Stimulated activated CD4-positive, alpha-beta T cell treated with anti-CD3 and anti-CD28 coated beads, Interleukin-15, amount 100 ng/mL, for 1 hour (primary cell): ENCODE measurements at places on chromosomes 2 and 18.

- DNase-seq = no peak
These were observed 11.5 kb upstream of the PUS10 start for GRCh38 chr2:61029533-61029932.

DNA sequence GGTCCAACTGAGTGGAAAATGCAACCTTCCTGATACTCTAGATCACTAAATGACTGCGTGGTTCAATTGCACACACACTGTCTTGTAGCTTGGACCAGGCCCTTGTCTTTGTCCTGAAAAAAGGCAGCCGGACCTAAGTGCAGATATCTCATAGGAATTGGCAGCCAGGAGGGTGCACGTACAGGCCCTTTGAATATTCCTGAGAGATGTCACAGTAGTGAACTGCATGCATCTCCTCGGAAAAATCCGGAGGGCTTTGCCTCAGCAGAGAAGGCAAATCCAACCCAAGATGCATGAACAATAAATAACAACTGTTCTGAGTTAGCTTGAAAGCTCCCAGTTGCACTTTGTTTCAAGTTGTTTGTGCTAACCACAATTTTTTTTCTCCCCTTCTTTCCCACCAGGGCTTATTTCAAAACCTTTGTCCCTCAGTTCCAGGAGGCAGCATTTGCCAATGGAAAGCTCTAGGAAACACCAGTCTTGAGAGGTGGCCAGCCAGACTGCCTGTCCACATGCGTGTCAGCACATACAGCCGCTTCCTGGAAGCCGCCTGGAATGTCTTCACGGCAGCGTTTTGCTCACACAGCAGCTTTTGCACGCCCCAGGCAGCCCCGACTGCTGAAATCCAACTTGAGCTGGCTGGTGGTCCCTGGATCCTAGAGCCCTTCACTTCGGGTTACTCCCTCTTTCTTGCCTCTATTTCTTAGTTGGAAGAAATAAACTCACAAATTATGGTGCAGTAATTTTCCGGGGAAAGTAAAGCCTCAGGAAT lies 54.4 kb upstream of the FOSL2 start:
- no peak for DNase-seq

DNA sequence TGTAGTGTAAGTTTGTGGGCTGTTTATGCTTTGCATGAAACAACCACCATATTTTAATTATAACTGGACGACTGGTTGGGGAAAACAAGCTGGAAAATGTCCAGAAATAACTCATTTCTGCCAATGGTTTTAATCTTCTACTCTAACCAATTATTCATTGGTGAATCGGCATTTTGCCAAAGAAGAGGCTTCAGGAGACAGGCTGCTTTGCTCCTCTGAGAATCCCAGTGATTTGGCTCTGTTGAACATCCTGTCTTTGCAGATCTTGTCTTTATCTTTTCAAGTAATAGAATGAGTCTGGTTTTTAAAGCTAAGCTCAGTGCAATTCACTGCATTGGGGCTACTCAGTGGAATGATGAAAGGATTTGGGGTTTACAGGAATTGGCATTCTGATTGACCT lies 109.6 kb downstream of the APOB start:
- no peak for DNase-seq

GRCh38 chr2:212414767-212415211 lies 123.8 kb downstream of the ERBB4 start:
- DNase-seq = no peak

DNA sequence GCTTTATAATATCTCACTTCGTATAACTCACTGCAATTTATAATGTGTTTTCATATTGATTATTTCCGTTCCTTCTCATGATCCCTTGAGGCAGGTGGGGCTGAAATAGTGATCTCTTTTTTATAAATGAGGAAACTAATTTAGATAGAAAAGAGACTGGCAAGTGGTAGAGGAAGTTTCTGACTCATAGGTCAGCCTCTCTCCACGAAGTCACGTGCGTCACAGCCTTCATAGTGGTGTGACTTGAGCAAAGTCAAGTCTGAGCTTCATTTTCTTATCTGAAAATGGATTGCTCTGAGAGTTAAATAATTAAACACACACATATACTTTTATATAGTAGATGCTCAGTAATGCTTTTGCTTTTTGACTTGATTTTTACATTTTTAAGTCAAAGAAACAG lies 19.9 kb downstream of the ABCG5 start:
- DNase-seq = no peak

GRCh38 chr18:79518683-79519128 lies 123.0 kb downstream of the NFATC1 start:
- DNase-seq = no peak

DNA sequence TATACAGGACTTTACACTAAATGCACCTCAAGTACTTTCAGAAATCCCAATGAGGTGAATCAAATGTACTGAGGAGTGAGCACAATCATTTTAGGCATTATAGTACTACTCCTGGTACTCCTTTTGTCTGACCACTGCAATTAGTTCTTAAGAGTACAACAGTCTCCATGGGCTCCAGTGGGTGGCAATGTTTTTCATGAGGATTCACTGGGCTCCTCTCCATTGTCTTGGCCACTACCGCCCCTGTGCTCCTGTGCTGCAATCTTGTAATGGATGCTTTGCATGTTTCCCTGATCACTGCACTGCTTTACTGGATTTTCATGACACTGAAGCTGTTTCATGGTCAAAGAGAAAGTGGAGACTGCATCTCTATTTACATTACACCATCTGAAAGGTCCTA lies 268.5 kb upstream of the ZSWIM2 start:
- no peak for DNase-seq

DNA sequence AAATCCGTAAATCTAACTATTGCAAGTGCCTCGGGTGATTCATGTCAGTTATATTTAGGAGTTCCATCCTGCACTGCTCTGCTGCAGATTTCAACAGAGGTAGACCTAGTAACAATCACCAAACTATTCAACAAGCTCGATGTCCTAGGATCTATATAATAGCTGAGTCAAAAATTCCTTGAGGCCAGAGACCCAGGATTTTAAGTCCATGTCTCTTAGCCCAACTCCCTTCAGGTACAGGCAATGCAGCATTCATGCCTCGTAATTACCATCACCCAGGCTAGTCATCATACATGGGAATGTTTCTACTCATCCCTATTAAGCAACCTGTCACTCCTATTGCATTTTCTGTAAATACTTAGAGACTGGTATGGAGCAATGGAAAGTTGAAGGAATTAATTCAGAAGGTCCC lies 729 bp downstream of the TM4SF20 start:
- DNase-seq = no peak

DNA sequence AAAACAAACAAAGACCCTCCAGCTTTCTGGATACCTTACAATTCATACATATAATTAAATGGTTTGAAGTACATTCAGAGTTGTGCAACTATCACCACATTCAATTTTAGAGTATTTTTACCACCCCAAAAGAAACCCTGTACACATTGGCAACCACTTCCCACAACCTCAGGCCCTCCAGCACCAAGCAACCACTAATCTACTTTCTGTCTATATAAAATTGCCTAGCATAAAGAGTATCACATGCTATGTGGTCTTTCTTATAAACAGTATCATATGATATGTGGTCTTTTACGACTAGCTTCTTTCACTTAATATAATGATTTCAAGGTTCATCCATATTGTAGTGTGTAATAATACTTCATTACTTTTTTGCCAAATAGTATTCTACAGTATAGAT lies 7.3 kb downstream of the IER3IP1 start:
- no peak for DNase-seq

GRCh38 chr2:78093436-78093835 lies 571.3 kb upstream of the LRRTM4 start:
- DNase-seq = no peak
